ENCODE measurements at places on chromosomes 5 and 9.

GRCh38 chr5:171419688-171420430 lies 412 bp downstream of the FGF18 start:
- no peak overlapping the region for H3K27ac ChIP-seq
- ATAC-seq: peak; percentile 34
- peaks cover 42% of the 10 kb centered on the region for H3K27me3 ChIP-seq
- H3K36me3 ChIP-seq: no peaks in the 10 kb centered on the region

- no peak for ATAC-seq
- no peaks in the 10 kb centered on the region for H3K36me3 ChIP-seq
- no peak overlapping the region for H3K27ac ChIP-seq
Observed at GRCh38 chr9:134225186-134225585, 60.8 kb upstream of the RNU6ATAC start.

- no peak overlapping the region for H3K4me3 ChIP-seq
- peak overlapping the region; percentile 5 for H3K27ac ChIP-seq
- ATAC-seq: peak; percentile 83
- peaks cover 54% of the 10 kb centered on the region for H3K27me3 ChIP-seq
Observed at GRCh38 chr5:56080375-56081052, 85.8 kb upstream of the IL6ST start.

DNA sequence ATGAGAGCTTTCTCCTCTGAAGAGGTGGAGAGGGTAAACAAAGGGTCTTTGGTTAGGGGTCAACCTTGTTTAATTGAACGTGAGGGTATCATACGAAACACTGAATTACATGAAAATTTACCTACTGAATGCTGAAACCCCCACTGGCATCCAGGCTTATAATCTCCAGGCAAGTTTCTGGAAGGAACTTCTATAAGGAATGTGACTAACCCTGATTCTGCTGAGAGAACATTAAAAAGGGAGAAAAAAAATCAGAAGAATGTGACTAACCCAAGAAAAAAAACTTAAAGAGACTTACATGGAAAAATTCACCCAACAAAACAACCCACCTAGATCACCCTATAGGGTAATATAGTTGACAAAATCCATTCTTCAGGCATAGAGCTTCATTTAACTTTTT lies 55.5 kb downstream of the APC start:
- H3K36me3 ChIP-seq: peaks cover 31% of the 10 kb centered on the region
- no peaks in the 10 kb centered on the region for H3K27me3 ChIP-seq
- peaks cover 29% of the 10 kb centered on the region for H3K4me1 ChIP-seq

DNA sequence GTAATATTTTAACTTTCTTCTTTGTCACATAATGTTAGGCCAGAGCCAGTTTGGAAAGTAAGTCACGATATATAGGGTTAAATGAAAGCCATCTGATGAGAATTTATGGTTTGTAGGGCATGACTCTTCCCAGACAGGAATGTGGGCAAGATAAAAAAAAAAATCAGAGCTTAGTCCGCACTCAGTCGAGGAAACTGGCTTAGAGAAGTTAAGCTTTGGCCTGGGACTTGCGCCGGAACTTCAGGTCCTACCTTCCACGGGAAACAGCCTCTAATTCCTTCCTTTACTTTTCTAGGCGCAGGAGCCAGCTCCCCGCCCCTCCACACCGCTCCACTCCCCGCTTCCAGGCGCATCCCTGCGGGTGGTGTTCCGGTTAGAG lies 475 bp downstream of the DDX31 start:
- H3K4me3 ChIP-seq: peak overlapping the region; percentile 85
- no peaks in the 10 kb centered on the region for H3K27me3 ChIP-seq
- H3K27ac ChIP-seq: peak overlapping the region; percentile 96

DNA sequence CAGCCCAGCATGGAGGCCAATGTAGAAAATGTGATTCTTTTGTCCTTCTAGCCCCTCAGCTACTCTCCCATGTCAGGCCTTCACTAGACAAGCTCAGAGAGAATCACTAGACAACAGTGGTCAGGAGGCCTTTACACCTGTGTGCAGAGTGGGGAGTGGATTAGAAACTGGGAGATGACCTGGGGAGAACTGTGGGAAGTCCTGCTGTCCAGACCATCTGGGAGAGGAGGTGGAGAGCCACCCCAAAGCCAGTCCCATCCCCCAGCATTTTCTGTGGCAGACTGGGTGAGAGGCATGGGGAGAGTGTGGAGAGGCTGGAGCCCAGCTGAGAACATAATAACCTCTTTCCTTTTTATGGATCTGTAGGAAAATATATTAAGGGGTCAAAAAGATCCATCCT lies 452.0 kb upstream of the DMAC1 start:
- H3K27ac ChIP-seq: no peak overlapping the region
- no peaks in the 10 kb centered on the region for H3K36me3 ChIP-seq
- H3K4me1 ChIP-seq: no peaks in the 10 kb centered on the region

DNA sequence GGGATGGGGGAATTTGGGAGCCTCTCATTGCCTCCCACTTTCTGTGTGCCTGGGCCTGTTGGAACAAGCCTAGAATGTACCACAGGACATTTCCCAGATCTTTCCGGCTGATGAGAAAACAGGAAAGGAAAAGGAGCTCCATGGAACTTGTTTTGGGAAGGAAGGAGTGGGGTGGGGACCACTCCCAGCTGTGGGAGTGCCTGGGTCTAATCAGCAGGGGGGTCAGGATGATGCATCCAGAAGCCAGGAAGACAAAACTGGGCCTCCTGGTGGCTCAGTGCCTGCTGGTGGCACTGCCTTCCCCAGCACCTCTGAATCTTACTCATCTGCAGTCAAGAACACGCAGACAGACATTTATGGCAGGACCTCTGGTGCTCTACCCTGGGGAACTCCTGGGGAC lies 2.8 kb downstream of the SMIM33 start:
- no peak overlapping the region for H3K27ac ChIP-seq
- ATAC-seq: no peak
- peaks cover 46% of the 10 kb centered on the region for H3K27me3 ChIP-seq
- H3K4me1 ChIP-seq: peaks cover 18% of the 10 kb centered on the region
- H3K4me3 ChIP-seq: no peak overlapping the region

GRCh38 chr9:83059417-83059816 lies 3.5 kb downstream of the RASEF start:
- H3K36me3 ChIP-seq: no peaks in the 10 kb centered on the region
- no peaks in the 10 kb centered on the region for H3K4me1 ChIP-seq
- ATAC-seq: no peak

GRCh38 chr9:76580820-76581219 lies 121.8 kb downstream of the GCNT1 start:
- no peak for ATAC-seq
- no peak overlapping the region for H3K27ac ChIP-seq
- no peaks in the 10 kb centered on the region for H3K36me3 ChIP-seq

- no peaks in the 10 kb centered on the region for H3K27me3 ChIP-seq
- ATAC-seq: no peak
- H3K36me3 ChIP-seq: no peaks in the 10 kb centered on the region
- H3K4me3 ChIP-seq: no peak overlapping the region
- H3K4me1 ChIP-seq: peaks cover 8% of the 10 kb centered on the region
Observed at GRCh38 chr9:76452839-76453238, 6.1 kb upstream of the GCNT1 start.

DNA sequence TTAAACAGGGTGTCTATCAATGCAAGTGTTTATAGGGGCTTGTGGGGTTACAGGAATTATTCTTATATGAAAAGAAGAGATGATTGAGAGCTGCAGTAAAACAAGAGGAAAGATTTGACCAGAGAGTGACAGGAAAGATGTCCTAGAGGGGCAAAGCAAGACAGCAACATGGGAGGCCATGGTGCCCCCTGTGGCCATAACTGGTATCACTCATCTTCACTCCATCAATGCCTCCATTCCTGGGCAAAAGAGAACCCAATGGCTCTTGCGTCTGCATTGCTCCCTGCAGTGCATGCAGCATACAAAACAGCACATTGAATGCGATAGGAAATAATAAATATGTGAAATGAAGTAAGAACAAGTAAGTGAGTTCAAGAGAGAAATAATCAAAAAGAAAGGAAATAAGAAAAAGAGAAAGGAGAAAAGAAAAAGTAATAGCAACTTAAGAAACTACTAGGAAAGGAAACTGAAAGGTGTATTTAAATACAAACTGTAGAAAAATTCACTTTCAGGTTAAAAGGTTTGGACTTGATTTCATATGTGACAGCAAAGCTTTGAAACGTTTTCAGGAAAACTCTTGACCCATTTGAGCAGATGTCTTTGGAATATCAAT lies 206.6 kb downstream of the SEMA5A start:
- H3K4me1 ChIP-seq: no peaks in the 10 kb centered on the region
- ATAC-seq: no peak
- no peaks in the 10 kb centered on the region for H3K36me3 ChIP-seq
- H3K27me3 ChIP-seq: no peaks in the 10 kb centered on the region

GRCh38 chr5:108810717-108811116 lies 63.0 kb downstream of the FER start:
- ATAC-seq: no peak
- H3K4me3 ChIP-seq: no peak overlapping the region
- H3K4me1 ChIP-seq: peaks cover 18% of the 10 kb centered on the region
- no peaks in the 10 kb centered on the region for H3K27me3 ChIP-seq

- ATAC-seq: no peak
- no peak within 1 kb of the TSS for H3K27ac ChIP-seq
- peaks cover 17% of the 10 kb centered on the region for H3K36me3 ChIP-seq
- no peaks in the 10 kb centered on the region for H3K4me1 ChIP-seq
Observed at GRCh38 chr5:170861917-170862766, at the start of gene RANBP17. Gene RANBP17 (plus strand): TSS chr5:170862018.

Data from stimulated activated memory B cell treated with anti-CD40 and anti-IgM and Interleukin-4, amounts not matched to agents 10 μg/mL and 1 μg/mL and 100 μg/mL, for 72 hours (primary cell).